Activated CD4-positive, alpha-beta T cell treated with anti-CD3 and anti-CD28 coated beads for 48 hours (primary cell): ENCODE measurements at places on chromosomes 5 and 9.

- DNase-seq: peak; percentile 43
These were observed 31.2 kb downstream of the FGF18 start for GRCh38 chr5:171450423-171451331.

DNA sequence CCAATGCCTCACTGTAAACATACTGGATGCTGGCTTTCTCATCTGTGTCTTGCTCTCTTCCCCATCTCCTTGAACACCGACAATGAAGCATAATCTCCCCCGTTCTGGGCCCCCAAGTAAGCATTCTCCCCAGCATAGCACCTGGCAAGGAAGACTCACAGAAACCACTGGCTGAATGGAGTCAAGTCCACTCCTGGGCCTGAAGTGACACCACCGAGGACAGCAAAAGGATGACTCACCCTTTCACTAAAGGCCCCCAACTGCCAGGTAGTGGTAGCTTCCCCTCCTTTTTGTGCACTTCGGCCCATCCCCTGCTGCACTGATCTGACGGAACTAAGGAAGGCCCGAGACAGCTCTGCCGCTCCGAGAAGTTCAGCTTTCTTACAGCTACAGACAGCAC lies 9.4 kb downstream of the VDAC1 start:
- DNase-seq: no peak

- no peak for DNase-seq
These were observed 125.6 kb upstream of the DMRT1 start for GRCh38 chr9:715743-716400.

DNA sequence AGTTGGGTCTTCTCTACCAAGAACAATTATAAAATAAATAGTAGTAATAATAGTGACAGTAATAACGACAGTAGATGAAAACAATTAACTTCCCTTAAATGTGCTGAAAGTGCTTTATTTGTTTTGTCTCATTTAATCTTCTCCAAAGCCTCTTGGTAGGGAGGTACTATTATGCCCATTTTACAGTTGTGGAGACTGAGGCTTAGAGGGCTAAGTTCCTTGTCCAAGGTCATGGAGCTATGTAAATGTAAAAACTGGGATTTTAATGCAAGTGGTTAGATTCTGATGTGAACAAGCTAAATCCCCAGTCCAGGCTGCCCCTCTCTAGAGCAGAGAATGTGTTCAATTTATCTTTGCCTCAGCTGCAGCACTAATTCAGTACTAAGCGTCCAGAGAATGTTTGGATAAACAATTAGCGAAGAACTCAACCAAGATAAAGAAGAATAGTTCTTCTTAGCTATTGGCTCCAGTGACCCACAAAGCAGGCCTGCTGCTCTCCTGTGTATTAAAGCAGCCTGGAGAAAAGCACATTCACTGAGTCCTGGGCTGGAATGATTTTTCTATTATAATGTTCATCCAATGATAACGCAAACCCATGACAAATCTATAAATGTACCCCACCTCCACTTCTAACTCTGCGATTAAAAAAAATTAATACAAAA lies 68.8 kb downstream of the NPR3 start:
- no peak for DNase-seq

- no peak for DNase-seq
These were observed 23.9 kb downstream of the DCANP1 start for GRCh38 chr5:135423146-135423845.

GRCh38 chr9:133945977-133946753 lies 46.0 kb downstream of the VAV2 start:
- no peak for DNase-seq

GRCh38 chr5:136033848-136034247 lies 5.1 kb downstream of the TGFBI start:
- no peak for DNase-seq

DNA sequence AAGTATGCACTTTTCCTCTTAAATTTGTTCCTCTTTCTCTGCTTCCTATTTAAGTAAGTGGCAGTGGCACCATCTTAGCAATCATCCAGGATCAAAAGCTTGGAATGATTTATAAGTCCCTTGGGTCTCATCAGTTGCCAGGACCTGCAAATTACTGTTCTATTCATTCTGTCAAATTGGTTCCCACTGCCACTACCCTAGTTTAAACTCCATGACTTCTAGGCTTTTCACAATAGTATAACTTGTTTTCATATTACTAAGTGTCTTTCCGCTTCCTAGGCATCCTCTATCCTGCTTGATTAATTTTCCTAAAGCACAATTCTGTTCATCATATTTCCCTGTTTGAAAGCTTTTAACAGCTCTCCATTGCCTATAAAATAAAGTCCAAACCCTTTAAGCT lies 363.9 kb upstream of the MEF2C start:
- no peak for DNase-seq

DNA sequence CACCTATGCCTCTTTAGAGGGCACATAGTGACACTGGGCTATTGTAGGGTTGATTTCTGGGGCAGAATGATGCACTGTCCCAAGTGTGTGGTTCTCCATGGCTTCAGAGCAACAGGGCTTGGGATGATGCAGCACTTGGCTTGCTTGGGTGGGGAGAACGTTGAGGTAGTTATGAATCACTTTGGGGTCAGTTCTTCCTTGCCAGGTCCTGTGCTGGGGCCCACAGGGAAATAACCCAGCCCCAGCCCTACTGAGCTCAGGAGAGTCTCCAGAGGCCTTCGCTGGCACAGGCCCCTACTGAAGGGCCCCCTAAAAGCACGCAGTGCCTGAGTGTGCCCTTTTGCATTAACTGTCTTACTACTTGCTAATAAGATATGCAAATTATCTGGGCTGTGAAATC lies 24.2 kb downstream of the JADE2 start:
- DNase-seq: no peak

DNA sequence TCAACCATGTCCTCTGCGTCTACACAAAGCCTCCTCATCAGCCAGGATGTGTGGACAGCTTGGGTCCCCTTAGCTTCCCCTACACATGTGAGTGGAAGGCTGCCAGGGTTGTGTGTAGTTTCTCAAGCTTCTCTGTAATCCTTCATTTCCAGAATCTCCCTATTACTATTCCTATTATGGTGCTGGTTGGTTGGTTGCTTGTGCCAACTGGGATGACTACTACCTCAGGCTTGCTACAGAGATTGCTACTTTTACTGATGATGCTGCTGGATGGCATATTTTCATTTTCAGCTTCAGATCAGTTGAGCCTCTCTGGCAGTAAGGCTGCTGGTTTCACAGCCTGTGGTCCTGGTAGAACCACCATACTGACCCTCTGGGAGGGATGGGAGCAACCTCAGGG lies 39.9 kb downstream of the ATG10 start:
- DNase-seq: no peak

- DNase-seq: no peak
These were observed 62.4 kb downstream of the ZNF354C start for GRCh38 chr5:179122411-179123108.

DNA sequence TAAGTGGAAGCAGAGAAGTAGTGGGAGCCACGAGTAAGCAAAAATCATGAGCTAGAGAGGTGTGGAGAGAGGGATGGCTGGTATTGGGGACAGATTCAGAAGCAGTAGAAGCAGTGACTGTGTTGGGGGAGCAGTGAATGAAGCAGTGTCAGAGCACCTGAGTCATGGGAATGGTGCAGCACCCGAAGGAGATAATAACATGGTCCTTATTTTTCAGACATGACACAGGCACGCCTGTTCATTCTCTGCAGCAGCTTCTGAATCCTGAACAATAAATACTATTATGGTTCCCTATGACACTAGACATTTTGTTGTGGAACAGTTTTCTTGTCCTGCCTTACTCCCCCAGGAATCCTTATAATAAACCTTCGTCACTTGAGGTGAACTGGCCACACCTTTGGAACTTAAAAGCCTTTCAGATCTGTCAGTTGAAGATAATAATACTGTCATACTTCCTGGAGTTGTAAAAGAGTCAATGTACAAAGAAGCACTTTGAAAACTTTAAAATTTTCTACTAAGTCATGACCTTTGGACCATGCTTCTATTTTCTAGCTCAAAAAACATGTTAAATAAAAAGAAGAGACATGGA lies 7.0 kb upstream of the RASA1 start:
- DNase-seq: no peak

GRCh38 chr5:175393897-175394296 lies 50.1 kb downstream of the DRD1 start:
- no peak for DNase-seq

- DNase-seq: no peak
These were observed 114.6 kb upstream of the SAP30L start for GRCh38 chr5:154331232-154331631.

DNA sequence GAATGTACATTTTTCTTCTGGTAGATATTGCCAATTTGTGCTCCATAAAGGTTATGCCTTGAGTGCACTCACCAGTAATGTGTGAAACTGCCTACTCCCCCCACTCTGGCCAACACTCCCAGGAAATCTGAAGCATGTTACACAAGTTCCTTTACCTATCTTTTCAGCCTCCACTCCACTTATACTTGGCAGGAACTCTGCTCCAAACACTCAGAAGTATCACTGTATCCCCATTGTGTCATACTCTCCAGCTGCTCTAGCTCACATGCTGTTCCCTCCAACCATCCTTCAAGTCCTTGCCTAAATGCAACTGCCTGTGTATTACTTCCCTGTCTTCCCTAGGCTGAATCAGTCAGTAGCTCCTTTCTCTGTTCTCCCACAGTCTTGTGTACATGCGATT lies 28.3 kb downstream of the POU4F3 start:
- DNase-seq: no peak

- DNase-seq: no peak
These were observed 1309.2 kb upstream of the C9orf72 start for GRCh38 chr9:28882529-28882928.

DNA sequence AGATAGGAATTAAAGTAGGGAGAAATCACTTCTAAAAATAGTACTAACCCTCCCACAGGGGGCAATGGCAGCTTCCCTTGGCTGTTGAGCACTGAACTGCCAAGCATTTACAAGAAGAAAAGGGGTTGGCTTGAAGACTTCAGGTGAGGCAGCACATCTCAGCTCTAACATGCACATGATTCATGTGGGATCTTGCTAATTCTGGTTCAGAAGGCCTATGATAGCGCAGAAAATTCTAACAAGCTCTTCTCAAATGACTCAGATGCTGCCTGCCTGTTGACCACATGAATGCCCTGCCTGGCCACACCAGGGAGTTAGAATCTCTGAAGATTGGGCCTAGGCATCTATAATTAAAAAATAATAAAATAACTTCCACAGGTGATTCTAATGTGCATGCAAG lies 22.6 kb downstream of the CD180 start:
- no peak for DNase-seq

- no peak for DNase-seq
These were observed 1860.7 kb upstream of the WWC1 start for GRCh38 chr5:166430491-166431319.

- DNase-seq: no peak
These were observed 268.9 kb downstream of the ZNF608 start for GRCh38 chr5:124477577-124477976.

GRCh38 chr5:71834601-71835000 lies 115.5 kb downstream of the CARTPT start:
- DNase-seq: no peak

DNA sequence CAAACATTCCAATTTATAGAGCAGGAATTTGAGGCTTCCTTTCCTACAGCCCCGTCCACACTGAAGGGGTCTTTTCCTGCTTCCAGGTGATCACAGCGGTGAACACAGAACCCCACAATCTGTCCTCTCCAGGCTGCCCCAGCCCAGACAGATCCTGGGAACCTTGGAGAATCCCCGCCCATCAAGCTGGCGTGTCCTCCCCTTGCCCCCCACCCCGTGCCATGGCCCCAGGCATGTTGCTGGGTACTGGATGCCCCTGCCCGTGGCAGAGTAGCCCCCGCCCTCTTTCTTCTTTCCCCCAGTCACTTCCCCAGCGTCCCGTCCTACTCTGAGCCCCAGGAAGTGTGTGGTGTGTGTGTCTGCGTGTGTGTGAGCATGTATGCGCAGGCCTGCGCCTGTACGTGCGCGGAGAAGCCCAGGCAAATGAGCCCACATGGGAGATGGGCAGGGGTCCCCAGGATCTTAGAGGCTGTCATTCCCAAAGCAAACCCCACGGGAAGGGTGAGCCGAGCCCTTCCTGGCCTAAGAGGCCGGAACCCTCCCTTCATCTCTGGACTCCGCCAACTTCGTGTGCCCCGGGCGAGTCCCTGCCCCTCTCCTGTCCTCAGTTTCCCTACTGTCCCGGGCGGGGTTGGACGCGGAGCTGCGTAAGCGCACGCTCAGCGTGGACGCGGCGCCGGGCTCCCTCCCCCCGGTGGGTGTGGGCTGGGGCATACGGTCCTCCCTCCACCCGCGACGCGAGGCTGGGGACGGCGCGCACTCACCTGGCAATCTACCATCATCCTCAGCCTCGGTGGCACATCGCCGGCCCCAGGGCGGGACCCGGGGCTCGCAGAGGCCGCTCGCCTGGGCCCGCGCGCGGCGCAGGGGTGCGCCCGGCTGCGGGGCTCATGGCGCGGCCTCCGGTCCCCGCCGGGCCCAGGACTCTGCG lies 15.2 kb downstream of the GBGT1 start:
- DNase-seq: peak; percentile 74

DNA sequence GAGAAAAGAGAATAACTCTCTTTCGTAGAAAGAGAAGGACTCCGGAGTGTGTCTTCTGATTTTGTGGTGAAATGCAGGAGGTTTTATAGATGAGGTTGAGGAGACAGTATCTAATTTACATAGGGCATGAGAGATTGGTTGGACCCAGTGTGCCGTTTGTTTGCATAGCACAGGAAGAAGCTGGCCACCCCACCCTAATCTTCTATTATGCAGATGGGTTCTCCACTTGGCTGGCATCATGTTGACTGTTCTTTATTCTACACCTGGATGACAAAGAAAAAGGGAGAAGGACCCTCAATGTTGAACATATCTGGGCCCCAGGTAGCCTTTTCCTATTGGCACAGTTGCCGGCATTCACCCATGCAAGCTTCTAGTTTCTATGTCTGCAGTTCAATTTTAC lies 23.2 kb upstream of the MINAR2 start:
- DNase-seq: no peak

GRCh38 chr9:71112866-71113265 lies 8.6 kb downstream of the TRPM3 start:
- no peak for DNase-seq

GRCh38 chr5:168570490-168571328 lies 8.5 kb downstream of the PANK3 start:
- DNase-seq: no peak

DNA sequence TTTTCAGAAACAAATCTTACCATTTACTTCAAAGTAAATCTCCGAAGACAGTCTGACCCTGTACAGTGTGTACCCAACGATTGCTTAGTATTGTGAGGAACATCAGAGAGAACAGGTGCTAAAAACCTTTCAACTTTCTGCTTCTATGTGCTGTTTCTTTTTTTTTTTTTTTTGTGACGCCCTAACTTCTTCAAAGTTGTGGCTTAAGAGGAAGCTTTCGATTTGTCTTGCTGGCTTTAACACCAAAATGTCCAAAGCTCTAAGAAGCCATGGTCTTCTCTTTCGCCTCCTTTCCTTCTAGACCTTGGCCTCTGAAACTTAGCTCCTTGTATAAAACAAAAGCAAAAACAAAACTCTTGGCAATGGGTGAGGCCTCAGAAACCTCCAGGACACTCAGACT lies 1.2 kb downstream of the TNFSF8 start:
- DNase-seq: no peak

DNA sequence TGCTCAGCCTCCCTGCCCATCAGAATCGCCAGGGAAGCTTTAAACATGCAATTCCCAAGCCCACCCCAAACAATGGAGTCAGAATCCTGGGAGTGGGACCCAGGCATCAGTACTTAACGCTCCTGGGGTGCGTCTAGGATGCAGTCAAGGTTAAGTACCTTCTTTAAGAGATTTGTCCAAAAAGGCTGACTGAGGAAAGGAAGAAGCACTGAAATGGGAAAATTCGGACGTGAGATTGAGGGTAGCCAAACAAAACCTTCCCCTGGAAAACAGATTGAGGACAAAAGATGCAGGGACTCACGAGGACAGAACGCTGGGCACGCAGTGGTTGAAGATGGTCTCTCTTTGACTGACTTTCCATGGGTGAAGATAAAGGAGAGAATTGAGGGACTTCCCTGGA lies 143.5 kb downstream of the MTX3 start:
- DNase-seq: no peak
